NCI-H2029 (cell line): ENCODE measurements at places on chromosomes 12 and 14.

- no peak for DNase-seq
Observed at GRCh38 chr14:102998393-102998792, 59.0 kb downstream of the CDC42BPB start.

- peak; percentile 26 for DNase-seq
Observed at GRCh38 chr12:78181544-78182162, 351.0 kb downstream of the NAV3 start.

GRCh38 chr12:57089271-57090245, 644 bp downstream of the NAB2 start:
- no peak for DNase-seq

DNA sequence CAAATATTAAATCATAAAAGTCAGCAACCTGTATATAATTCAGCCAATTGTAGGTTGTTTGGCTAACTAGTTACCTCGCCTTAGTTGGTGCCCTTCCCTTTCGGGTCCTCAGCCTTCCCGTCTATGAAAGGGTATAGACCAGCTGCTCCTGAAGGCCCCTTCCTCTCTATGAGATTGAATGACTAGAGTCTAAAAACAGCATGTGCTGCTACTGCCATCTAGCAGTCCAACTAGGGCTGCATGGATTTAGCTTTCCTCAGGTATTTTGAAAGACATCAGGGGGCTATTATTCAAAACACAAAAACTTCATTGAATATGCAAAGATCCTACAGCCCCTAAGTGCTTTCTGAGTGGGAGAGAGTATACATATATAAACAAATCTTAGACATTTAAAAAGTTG, 37.0 kb upstream of the TMEM263 start:
- DNase-seq: peak; percentile 29

DNA sequence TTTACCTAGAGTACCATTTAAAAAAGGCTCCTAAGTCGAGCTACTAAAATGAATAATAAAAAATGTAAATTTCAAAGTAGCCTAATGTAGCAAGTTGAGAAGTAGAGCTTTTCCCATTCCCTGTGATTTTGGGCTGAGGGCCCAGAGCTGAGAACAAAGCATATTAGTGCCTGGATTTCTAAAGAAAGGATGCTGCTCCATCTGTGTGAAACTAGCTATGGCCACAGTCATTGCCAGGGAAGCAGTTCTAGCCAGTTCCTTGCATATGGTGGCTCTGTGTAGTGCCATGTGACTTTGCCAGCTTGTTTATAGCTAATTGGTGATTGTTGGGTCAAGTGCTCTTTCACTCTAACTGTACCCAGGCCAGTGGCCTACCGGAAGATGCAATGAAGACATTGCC, 20.4 kb upstream of the FBXO33 start:
- DNase-seq: no peak
